AG04450 (cell line): ENCODE measurements at places on chromosomes 16 and 17. TPM values are rescaled to one million over a fixed set of nuclear protein-coding genes. Genes with fewer than 3 reads are reported as not detected.

DNA sequence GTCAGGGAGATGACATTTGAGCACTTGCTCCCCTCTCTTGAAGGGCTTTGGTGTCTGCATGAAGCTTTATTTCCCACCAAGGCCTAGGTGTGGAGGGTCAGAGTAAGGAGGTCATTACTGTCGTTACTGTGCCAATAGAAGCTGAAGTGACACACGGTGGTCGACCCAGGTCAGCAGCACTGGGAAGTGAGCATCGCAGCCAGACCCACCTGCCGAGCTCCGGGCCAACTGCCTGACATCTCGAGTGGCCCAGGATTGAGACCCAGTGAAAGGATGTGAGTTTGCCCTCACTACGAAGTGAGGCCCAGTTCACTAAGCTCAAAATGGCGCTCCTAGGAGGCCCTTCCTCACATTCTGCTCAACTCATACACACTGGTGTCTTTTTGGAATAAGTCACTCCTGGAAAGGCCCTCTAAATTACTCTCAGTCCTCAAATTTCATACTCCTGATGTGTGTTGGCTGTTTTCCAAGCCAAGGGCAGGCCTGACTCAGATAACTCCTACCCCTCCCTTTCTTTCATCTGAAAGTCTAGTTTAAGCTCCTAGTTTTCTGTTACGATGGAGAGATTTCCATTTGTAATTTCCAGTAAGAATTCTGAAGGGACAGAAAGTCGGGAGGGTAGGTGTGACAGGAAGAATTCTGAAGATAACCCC lies 200.4 kb downstream of the LGALS9B start:
- peak; percentile 60 for DNase-seq

CDT1 gene
- polyA plus RNA-seq = 1.2 and 2.4 TPM in 2 replicates

- DNase-seq = no peak
Observed at GRCh38 chr17:28716740-28717577, 709 bp downstream of the RAB34 start.

- DNase-seq = no peak
Observed at GRCh38 chr17:77572065-77572601, 386.4 kb upstream of the TNRC6C start.

GRCh38 chr17:32253117-32253611 lies 12.5 kb upstream of the RHBDL3 start:
- DNase-seq = no peak

DNA sequence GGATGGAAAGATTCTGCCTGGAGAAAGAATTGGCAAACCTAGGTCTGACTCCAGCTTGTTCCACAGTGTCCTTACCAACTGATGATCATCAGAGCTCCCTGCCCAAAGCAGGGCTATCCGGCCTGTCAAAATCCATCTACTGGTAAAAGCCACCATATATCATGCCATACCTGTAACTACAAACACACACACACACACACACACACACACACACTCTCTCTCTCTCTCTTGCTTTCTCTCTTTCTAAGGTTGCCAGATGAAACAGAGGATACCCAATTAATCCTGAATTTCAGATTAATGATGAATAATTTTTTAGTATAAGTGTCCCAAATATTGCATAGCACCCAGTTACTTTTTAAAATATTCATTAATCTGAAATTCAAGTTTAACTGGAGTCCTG lies 1.5 kb upstream of the MMP28 start:
- DNase-seq = no peak

GRCh38 chr17:27315322-27315721 lies 21.4 kb downstream of the WSB1 start:
- DNase-seq = peak; percentile 86

GRCh38 chr16:17160920-17161431 lies 309.8 kb downstream of the XYLT1 start:
- no peak for DNase-seq

DNA sequence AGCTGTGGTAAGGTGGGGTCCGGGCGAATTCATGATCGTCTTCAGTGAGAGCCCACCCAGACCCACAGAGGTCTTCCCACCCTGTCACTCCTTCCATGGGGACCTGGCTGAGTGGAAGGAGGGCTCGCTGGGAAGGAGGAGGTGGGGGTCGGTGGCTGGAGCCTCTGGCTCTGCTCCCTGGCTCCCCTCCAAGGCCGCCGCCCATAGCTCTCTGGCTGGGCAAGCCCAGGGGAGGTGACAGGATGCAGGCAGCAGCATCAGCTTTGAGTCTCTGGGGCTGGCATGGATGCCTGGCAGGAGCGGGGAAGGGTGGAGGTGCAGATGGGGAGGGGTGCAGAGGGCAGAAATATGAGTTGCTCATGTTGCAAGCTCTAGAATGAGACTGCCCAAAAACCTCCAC lies 147.0 kb downstream of the ENGASE start:
- no peak for DNase-seq

GRCh38 chr16:89070590-89070989 lies 23.1 kb upstream of the ACSF3 start:
- no peak for DNase-seq

- DNase-seq = no peak
Observed at GRCh38 chr17:75704963-75705875, 16.0 kb upstream of the ITGB4 start.

DNA sequence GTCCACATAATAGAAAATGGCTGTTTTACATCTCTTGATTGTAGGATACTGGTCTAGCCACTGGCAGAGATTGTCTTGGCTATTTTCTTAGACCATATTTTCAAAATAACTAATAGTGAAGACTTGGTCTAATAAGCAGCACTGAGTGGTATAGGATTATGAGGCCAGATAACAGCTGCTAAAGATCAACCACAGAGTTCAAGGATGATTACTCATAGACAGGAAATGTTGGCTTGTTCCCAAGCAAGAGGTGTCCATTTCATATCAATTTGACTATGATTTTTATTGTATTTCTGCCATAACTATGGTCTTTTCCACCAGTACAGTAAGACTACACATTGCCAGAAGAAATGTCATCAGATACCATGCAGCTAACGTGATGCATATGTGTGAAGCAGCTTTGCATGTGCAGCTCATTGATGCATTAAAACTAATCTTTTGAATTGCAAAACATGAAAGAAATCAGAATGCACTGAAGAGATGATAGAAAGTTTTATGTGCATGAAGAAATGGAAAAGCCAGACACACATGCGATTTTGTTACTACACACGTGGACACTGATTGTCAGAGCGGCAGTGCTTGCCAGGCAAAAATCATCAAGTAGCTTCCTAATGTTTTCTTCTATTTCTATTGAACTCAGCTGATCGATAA lies 693.3 kb downstream of the CDH11 start:
- peak; percentile 41 for DNase-seq

DNA sequence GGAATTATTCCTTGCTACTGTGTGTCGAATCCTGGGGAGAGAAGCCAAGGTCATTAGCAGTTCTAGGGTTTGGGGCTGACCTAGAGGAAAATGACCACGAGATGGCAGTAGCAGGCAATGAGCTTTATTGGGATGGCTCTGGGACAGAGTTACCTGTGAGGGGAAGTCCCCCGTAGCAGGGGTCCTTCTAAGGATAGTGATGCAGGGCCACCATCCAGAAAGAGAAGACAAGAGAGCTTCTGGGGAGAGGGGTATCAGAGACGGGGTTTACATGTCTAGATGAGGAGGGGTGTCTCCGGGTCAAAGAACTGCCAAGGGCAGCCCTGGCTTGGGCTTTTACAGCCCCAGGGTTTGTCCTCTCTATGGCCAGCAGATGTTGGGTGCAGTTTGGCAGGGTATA lies 6.4 kb upstream of the GGT6 start:
- no peak for DNase-seq

DNA sequence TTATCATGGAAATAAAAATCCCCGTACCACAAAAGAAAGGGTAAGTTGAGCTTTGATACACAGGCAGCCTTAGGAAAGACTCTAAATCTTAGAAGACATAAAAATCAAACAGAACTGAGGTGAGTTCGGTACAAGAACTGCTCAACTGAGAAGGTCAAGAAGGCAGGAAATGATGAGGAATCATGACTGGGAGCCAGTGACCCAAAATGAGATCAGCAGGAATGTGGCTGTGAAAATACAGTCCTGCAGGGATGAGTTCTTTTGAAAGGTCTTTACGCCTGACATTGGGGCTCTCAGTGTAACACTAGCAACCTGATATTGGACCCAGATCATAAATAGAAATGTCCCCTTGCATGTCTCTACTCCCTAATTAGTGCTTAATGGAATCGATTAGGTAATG lies 56.3 kb upstream of the CDH11 start:
- DNase-seq = no peak

KCNH4 gene
- 0.01 and 0.02 TPM in 2 replicates for polyA plus RNA-seq

- no peak for DNase-seq
Observed at GRCh38 chr17:56592487-56593085, 913 bp upstream of the NOG start.

- no peak for DNase-seq
Observed at GRCh38 chr17:63881935-63882601, at the start of gene GH2. Gene GH2, minus strand, starts transcription at chr17:63881944. Its CDS starts 143 bp downstream, at chr17:63881801.

DNA sequence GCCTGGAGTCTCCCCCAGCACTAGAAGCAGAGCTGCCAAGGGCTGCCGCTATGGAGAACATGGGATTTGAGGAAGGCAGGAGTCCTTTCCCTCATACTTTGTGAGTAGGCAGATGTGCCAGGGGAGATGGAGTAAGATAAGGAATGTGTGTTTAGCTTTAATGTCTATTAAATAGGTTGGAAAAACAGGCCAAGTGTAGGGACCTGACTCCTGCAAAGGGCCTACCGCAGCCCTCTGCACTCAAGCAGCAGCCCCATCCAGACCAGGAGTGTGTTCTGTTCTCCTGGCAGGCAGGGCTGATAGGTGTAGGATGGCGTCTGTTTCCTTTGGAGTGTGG lies 1.8 kb upstream of the MIF4GD start:
- no peak for DNase-seq

- DNase-seq = peak; percentile 66
Observed at GRCh38 chr17:76353599-76354316, at the start of gene PRPSAP1. Gene PRPSAP1, minus strand, starts transcription at chr17:76353916. Its CDS starts 213 bp downstream, at chr17:76353703.

SGCA gene
- 0.16 and 0.21 TPM in 2 replicates for polyA plus RNA-seq

KRTAP2-3 gene
- polyA plus RNA-seq = 1.3 and 2.5 TPM in 2 replicates

- DNase-seq = peak; percentile 52
Observed at GRCh38 chr16:87465306-87465705, 27.5 kb downstream of the ZCCHC14 start.

DNA sequence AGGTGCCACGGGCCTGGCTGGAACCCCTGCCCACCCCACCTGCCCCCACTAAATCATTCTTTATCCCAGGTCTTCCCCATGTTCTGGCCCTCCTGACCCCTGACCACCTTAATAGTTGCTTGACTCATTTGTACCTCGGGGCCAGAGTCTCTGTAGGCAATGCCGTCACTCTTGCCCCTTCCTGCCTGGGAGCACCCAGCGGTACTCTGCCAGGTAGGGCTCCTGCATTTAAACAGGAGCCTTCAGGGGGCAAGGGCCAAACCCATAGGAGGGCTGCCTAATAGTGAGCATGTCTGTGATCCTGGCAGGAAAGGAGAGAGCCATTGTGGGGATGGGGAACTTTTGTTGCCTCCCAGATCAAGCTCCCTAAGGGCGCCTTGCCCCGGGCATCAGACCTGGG lies 8.8 kb upstream of the ITGA3 start:
- DNase-seq = no peak

AGRP gene
- polyA plus RNA-seq = not detected in 2 replicates

- no peak for DNase-seq
Observed at GRCh38 chr16:1958715-1959268, 546 bp upstream of the NDUFB10 start.

DNA sequence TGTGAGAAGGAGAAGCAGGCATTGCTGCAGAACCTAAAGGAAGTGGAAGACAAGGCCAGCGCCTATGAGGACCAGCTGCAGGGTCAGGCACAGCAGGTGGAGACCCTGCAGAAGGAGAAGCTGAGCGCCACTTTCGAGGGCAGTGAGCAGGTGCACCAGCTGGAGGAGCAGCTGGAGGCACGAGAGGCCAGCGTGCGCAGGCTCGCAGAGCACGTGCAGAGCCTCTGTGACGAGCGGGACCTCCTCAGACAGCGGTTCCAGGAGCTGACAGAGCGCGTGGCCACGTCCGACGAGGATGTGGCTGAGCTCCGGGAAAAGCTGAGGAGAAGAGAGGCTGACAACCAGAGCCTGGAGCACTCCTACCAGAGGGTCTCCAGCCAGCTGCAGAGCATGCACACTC lies 41.5 kb downstream of the PLD6 start:
- DNase-seq = no peak

DNA sequence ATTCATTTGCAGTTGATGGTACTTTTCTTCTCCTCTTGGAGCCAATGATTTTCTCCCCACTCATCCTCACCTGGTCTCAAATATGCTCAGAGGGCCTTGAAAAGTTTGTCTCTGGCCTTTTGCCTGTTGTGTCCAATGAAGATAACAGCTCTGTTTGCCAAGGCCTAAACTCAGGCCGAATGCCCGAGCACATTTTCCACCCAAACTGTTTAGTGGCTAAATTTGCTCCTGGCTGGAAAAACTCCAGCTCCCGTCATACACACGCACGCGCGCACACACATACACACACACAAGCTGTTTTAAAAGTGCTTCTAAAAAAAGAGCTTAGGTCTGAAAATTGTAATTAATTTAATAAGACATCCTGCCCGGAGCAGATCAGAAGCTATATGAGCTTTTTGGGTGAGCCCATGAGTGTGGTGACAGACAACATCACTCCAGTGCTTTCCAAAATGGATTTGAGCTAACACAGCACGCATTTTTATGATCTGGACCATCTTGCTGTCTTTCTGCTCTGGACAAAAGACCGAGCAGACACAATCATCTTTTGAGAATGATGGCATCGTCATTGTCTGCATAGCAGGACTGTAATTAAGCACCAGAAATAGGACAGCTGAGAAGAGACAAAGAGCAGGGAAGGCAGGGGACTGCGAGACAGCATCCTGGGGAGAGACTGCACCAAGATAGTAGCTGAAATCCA lies 48.9 kb downstream of the IRX6 start:
- no peak for DNase-seq

GRCh38 chr16:24950275-24950674 lies 64.9 kb downstream of the ARHGAP17 start:
- DNase-seq = peak; percentile 21

DNA sequence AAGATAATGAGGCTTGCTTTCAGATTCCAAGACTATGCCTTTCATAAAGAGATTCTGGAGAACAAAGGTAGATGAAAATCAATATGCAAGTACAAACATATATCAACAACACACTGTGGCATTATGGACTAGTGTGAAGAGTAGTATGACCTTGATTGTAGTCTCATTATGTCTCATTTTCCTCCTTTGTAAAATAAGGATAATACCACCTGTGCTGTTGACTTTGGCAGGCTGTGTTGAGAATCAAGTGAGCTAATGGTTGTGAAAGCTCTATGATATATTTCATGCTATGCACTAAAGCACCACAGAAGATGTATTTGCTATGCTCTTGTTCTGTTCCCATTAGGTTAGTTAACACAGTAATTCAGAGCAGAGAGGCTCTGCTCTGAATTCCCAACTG lies 78.5 kb upstream of the NACA2 start:
- no peak for DNase-seq
